ENCODE measurements at places on chromosomes 2 and 18.

DNA sequence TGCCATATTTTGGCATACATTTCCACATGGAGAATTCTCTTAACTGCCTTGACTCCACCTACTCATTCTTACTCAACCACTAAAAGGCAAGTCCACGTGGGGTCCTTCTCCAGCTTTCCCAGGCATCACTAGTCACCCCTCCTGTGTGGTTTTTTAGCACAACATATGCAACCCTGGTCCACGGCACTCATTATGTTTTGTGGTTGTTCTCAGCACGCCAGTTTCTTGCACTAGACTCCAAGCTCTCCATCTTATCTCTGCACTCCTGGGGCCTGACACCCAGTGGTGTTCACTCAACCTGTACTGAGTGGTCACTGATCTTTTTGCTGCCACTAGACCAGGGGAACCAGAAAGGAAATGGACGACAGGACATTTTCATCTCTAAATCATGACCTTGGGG lies 18.0 kb downstream of the MARCHF4 start:
- DNase-seq = no peak

- DNase-seq = no peak
Measured at GRCh38 chr2:42053791-42054701, 6.2 kb downstream of the PKDCC start.

GRCh38 chr2:210461401-210461800 lies 15.2 kb downstream of the LANCL1 start:
- no peak for DNase-seq

DNA sequence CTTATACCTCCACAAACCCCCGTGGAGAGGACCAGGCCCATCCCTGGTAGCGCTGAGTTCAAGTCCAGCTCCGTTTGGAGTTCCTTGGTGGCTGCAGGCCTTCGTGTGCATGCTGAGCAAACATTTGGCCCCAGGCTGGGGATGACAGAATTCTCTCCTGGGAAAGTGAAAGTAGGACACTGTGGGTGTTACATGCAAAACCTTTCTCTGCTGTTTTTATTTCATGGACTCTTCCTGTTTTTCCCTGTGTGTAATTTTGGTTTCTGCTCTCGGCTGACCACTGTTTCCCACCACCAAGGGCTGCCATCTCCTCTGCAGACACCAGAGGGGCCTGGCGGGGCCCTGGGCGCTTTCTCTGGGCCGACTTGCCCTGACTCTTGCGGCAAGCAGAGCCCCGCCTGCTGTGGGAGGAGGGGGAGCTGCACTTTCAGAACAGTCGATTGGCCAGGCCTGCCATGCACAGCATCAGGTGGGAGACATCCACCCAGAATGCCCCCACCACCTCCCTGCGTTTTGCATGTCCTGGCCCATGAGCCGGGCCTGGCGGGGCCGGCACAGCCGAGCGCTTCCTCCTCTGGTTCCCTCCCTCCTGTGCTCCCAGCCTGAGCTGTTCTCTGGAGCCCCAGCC lies 102.4 kb downstream of the CABLES1 start:
- no peak for DNase-seq

DNA sequence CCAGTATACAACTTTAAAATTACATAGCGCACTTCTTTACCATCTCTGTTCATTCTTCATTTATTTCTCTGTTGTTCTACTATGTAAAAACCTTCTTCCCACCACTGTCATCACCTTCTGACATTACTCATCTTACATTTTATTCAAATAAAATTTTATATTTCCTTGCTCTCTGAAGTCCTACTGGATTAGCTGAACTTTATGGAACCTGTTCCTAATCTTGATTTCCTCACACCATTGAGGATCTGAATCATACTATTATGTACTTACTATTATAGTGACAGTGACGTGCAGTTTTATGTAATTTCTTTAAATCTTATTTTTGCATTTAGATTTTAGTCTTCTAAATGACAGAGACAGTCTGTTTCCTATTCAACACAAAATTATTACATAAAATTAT lies 98.3 kb downstream of the DYNAP start:
- DNase-seq = no peak

GRCh38 chr2:216636551-216637450 lies 3.6 kb downstream of the IGFBP2 start:
- DNase-seq = no peak

DNA sequence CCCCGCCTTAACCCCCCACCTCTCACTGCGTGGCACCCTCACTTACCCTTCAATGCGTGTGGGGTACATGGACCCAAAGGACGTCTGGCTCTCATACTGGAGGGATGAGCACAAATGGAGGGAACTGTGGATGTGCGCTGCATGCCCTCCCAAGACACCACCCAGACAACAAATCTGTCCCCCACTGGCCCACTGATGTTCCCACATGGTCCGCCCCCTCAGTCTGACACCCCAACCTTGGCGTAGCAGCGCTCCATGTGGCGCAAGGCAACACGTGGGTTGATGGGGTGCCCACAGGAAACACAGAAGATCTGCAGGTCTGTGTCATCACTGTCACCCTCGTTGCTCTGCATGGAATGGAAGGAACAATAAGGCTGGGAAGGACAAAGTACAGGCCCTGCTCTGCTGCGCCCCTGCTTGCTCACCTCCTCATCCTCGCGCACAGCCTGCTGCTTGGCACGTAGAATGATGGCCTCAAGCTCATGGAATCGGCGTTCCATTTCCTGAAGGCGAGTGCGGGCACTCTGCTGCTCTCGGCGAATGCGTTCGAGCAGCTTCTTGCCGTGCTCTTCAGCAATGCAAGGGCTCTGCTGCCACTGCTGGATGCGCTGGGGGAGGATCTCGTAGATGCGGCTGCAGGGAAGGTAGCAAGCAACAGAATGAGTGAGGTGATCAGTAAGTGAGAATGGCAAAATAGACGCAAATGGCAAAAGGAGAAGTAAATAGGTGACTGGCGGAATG lies 2.3 kb upstream of the MBD1 start:
- DNase-seq = no peak

DNA sequence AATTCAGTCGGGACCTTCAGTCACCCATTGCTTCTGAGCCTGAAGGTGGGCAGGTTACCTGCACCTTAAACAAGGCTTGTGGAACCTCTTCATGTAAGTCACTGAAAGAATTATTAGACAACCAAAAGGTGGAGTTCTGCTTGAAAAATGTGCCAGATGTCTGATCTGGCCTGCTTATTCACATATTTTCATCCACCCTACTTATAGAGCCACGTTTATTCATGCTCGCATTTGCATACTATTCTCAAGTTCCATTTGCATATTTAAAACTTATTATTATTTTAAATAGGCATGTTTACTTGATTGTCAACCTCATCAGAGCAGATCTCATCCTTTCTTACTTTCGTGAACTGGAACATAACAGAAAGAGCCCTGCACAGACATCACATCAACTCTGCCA lies 140.0 kb upstream of the NABP1 start:
- no peak for DNase-seq

GRCh38 chr2:179444056-179444455 lies 179.4 kb upstream of the SESTD1 start:
- no peak for DNase-seq

DNA sequence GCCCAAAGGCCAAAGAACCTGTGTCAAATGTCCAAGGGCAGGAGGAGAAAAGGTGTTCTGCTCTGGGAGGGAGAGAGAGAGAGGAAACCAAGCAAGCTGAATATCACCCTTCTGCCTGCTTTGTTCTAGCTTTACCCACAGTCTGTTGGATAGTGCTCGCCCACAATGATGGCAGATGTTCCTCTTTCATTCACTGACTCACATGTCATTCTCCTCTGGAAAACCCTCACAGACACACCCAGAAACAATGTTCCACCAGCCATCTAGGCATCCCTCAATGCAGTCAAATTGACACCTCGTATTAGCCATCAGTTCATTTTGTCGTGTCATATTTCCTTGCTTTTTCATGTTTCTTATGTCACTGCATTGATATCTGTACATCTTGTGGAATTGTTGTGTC lies 150.3 kb downstream of the UBR3 start:
- DNase-seq = no peak

DNA sequence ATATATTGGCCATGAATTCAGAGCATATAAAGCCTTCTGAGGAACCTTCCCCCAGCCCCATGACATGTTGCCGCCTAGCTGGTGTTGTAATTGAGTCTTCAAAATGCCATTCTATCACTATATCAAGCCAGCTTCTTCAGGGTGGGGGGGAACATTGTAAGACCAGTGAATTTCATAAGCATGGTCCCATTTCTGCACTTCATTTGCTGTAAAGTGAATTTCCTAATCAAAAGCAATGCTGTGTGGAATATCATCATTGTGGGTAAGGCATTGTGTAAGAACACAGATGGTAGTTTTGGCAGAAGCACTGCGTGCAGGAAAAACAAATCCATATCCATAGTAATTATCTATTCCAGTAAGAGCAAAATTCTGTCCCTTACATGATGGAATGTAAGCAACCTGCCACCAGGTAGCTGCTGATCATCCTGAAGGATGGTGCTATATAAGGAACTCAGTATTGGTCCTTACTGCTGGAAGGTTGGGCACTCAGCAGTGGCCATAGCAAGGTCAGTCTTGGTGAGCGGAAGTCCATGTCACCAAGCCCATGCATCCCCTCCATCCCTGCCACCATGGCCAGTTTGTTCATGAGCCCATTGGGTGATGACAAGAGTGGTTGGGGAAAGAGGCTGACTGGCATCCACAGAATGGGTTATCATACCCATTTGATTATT lies 159.4 kb downstream of the COPS8 start:
- DNase-seq = peak; percentile 89

DNA sequence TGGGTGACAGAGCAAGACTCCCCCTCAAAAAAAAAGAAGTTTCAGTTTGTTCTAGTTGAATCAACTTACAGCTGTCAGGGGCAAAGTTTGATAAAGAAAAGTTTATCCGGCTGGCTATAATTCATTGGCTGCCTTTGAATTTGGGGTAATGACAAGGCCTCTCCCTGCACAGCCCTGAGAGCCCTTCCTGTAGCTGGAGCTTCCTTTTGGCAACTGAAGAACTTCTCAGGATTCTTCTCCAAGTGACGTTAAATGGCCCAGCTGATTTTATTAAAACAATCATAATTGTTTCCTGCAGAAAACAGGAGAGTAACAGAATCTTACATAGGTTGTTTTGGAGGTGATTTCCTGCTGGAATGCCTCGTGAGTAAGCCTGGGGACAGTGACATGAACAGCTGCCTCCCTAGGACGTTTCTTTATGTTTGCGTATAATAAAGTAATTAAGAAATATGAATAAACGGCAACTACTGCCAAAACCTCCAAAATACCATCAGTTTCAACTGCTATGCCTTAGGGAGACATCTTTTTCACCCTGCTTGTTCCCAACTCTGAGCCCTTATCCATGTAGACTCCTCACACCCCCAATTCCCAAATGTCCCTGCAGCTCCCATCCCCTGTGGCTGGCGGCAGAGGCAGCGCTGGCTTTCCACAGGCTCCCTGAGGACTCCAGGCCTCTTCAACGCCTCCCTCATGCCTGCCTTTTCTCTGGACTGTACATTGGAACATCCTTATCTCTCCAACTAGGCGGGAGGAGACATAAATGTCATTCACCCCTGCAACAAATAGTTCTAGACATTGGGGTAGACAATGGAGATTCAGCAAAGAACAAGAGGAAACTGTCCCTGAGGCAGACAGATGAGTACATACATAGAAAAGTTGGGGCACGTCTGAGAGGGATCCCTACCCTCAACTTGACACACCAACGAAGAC lies 59.2 kb upstream of the FZD7 start:
- no peak for DNase-seq

Data from AG09319 (cell line).